Transverse colon (tissue), 4 donors: ENCODE measurements at places on chromosomes 1 and 21. TPM values are rescaled to one million over a fixed set of nuclear protein-coding genes. Genes with fewer than 3 reads are reported as not detected.
A peak's percentile ranks its signal among the peaks of the same experiment; 100 is the strongest.

DNA sequence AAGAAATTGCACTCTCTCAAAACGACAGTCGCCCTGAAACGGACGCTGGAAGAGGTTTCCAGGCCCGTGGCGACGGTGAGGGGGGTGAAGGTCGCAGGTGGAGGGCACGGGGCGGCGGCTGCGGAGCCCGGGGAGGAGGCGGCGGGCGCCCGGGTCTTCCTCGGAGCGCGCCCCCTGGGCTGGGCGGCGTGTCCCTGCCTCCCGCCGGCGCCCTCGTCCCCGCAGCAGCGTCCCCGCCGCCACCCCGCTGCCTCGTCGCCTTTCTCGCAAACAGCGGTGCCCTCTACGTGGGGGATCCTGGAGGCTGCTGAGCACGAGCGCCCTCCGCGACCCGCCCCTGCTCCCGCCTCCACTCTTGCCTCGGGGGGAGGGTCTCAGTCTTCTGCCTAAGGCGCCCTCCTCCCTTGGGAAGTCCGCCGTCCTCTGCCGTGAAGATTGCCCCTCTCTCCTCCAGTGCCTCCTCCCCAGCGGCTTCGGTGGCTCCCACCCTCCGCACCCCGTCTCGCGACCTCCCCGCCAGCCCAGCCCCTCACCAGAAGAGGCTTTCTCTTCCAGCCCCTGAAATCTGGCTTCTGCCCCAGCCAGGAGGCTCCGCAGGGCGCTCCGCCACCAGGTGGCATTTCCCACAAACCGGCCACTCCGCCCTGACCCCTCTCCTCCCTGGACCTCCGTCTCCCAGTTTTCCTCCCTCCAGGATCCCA, 227.4 kb downstream of the SDCCAG8 start:
- DNase-seq, result no peak

DNA sequence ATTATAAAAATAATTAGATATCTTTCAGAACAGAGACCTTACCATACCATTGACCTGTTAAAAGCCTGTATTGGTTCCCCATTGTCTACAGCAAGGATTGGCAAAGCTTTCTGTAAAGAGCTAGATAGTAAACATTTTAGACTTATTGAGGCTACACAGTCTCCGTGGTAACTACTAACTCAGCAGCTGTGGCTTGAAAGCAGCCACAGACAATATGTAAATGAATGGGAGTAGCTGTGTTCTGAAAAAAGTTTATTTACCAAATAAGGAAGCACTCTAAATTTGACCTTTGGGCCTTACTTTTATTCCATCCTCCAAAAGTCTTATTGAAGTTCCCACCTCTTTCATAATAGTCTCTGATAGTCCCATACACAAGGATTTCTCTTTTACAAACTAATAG, 39.7 kb downstream of the NUP210L start:
- no peak for DNase-seq

GRCh38 chr1:175683491-175684298, 59.7 kb downstream of the TNR start:
- no peak for DNase-seq

DNA sequence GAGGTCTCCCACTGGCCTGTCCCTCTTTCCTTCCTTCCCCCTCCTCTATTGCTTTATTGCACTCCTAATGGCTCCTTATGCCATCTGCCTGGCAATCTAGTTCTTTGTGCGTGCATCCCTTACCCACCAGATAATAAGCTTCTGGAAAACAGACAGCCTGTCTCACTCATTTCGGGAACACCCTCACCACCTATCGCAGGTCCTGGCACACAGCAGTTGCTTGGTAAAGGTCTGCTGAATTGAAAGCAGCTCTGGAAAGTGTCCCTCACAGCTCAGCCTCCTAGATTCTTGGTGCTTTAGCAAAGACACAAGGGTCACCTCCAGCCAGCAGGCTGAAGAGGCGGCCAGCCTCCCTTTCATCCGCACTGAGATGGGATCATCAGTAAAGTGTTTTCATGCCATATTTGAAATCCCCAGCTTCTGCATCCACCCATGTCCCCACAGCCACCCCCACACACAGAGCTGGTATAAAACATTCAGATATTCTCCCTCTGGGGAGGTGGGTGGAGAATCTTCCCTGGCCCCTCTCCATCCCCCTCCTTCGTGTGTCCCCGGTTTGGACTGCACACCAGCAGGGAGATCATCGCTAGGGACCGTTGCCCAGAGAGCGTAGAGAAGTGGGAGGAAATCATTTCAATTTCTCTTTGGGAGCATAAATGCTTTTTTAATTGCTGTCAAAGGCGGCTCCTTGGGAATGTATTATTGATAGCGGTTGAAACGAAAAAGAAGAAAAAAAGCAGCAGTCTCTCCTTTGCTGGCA, 29.1 kb upstream of the ATP2B4 start:
- DNase-seq, result no peak

The CA6 gene
- not detected for total RNA-seq

DNA sequence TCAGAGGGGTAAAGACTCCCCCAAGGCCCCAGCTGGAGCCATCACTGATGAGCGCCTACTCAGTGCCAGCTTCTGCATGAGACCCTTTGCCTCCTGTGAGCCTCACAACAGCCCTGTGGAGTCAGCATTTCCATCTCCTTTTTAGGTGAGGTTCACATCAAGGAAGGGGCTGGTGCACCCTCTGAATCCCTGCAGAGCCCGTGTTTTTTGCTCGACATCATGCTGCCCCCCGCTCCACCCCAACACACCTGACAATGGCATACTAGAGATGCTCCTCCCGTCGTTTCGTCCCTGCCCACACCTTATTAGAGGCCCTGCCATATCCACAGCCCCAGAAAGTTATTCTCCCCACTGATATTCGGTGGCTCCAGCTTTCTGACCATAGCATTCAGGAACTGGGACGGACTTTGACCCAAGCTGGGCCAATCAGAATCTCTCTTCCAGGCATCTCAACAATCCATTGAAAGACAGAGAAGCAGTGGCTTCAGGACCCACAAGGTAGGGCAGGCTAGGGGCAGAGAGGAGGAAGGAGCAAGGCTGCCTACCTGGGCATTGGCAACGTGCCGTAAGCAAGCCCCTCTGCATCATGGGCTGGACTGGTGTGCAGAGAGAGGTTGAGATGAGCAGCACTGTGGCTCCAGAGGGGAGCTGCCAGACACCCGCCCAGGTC, 32.7 kb downstream of the EPHA10 start:
- peak; percentile 59 for DNase-seq
